ENCODE measurements at places on chromosomes 6 and 20.

DNA sequence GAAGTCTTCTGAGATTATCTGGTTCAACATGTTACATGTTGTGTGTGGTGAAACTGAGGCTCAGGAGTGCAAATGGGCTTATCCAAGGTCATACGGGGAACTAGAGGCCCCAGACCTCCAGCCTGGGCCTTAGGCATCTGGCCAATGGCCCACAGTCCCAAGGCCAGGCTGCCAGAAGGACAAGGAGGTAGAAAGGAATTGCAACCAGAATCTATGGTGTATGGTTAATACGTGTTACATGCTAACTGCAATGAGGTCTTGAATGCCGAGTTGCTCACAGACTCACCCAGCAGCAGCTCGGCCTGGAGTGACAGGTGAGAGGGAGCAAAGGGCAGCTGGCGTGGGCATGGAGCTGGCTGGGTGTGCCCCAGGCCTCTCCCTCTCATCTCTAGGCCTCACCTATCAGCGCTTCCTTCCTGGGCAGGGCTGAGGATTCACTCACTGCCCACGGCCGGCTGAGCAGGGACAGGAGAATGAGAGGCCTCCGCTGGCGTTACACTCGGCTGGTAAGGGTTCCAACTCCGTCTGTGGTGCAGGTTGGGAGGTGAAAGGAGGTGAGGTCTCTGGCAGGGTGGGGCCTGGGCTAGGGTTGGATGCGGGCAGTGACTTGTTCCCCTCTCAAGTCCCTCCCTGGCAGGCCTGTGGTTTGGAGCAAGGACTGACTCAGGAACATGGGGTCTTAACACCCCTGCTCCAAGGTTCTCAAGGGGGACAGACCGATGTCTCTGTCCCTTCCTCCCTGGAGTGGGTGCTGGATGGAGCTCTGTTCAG is at the start of gene TLDC2:
TLDC2 (plus strand) TSS at position 437 of the 771 bp plus-strand sequence; CDS start at position 474, 37 bp downstream.
- H3K36me3 ChIP-seq: peaks cover 3% of the 10 kb centered on the region
- H3K4me3 ChIP-seq: no peak within 1 kb of the TSS
- no peaks in the 10 kb centered on the region for H3K27me3 ChIP-seq
- no peak for DNase-seq
- no peak within 1 kb of the TSS for H3K27ac ChIP-seq
- H3K4me1 ChIP-seq: peaks cover 10% of the 10 kb centered on the region

DNA sequence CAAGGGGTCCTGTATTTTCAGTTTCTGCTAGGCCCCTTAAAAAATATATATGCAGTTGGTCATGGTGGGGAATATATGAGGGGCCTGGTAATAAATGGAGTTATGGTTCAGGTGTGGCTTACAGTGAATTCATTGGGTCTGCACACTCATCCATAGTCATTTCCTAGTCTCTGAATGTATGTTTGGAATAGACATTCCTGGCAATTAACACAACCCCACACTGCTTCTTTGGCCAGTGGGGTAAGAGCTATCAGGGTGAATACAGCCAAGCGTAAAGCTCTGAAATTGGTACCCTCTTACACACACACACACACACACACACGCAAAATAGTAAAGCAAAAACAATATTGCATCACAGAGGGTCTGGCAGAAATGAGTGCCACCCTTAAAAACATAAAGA is 56.5 kb downstream of the QRSL1 start:
- H3K36me3 ChIP-seq: no peaks in the 10 kb centered on the region
- H3K4me3 ChIP-seq: no peak overlapping the region
- H3K27me3 ChIP-seq: peaks cover 21% of the 10 kb centered on the region
- no peak overlapping the region for H3K27ac ChIP-seq

DNA sequence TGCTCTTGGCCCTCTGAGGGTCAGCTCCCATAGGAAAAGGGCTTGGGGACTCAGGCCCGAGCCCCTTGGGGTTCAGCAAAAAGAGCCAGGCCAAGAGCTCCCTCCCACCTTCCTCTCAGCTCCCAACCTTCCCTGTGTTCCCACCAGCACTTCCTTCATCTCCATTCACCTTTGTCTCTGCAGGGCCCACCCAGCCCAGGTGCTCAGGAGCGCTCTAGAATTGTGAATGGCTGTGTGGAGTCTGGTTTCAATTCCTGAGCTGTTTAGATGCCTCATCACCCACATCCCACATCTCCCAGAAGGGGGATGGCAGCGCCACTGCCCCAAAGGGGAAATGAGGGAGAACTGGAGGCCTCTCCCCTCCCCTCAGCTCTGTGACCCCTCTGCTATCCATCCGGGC is 7.7 kb downstream of the GRM4 start:
- H3K36me3 ChIP-seq: peaks cover 5% of the 10 kb centered on the region
- H3K4me3 ChIP-seq: no peak overlapping the region
- no peak for DNase-seq
- H3K4me1 ChIP-seq: peaks cover 6% of the 10 kb centered on the region
- H3K27ac ChIP-seq: no peak overlapping the region
- peaks cover 81% of the 10 kb centered on the region for H3K27me3 ChIP-seq

DNA sequence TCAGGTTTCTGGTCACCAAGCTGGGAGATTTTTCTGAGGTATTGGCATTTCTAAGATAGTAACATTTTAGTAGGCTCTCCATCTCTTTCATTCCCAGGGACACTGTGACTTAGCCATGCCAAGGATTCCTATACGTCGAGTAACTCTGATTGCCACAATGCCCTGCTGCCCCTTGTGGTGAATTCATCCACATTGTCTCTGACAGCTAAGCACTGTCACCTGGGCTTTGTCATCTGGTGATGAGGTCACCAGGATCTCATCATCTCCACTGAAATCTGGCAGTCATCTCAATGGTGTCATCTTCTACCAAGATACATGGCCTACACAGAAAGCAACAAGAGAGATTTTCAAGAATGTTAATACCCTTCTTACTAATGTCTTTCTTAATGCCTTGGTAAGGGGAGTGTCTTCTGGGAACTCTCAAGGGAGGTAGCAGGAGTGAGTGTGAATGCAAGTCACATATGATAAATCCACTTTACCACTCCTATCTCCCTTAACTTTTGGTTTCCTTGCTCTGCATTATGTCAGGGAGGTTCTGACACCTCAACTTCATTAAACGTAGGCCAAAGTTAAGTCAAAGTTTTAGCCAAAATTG is 246.7 kb downstream of the CD109 start:
- no peak overlapping the region for H3K4me3 ChIP-seq
- no peaks in the 10 kb centered on the region for H3K27me3 ChIP-seq
- H3K27ac ChIP-seq: no peak overlapping the region
- no peak for DNase-seq
- H3K36me3 ChIP-seq: no peaks in the 10 kb centered on the region

DNA sequence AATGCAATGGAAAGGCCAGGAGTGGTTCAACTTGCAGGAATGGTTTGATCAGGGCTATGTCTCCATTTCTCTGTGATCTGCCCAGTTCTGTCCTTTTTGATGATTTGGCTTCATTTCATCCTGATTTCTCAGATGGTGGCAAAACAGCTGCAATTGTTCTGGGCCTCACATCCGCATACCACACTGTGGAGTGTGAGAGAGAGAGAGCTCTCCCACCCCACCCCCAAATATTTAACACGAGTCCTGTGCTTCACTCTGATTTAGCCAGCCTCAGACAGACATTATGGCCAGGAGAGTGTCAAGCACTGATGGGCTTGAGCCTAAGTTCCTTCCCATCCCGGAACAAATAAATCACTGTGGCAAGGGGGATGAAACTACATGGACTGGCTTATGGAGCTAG is 284.6 kb downstream of the CDC5L start:
- H3K4me1 ChIP-seq: peaks cover 6% of the 10 kb centered on the region
- no peak for DNase-seq
- H3K4me3 ChIP-seq: no peak overlapping the region
- H3K36me3 ChIP-seq: no peaks in the 10 kb centered on the region

DNA sequence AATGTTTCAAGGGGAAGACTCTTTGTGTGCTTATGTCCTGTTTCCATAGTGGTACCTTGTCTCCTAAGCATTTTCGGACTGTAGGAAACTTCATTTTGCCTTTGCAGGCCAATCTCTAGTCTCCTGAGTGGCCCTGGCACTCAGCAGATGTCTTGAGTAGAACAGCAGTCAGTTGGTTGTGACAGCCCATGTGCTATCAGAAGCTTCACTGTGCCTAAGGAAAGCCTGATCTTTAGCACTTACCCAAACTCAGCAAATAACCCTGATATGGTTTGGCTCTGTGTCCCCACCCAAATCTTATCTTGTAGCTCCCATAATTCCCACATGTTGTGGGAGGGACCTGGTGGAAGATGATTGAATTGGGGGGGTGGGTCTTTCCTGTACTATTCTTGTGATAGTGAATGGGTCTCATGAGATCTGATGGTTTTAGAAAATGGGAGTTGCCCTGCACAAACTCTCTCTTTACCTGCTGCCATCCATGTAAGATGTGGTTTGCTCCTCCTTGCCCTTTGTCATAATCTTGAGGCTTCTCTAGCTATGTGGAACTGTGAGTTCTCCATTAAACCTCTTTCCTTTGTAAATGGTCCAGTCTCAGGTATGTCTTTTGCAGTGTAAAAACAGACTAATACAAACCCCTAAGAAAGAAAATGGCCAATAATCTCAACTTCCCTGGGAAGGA is 15.9 kb upstream of the SRPK1 start:
- no peaks in the 10 kb centered on the region for H3K27me3 ChIP-seq
- H3K4me3 ChIP-seq: no peak overlapping the region
- no peak overlapping the region for H3K27ac ChIP-seq
- no peak for DNase-seq
- H3K36me3 ChIP-seq: peaks cover 5% of the 10 kb centered on the region

DNA sequence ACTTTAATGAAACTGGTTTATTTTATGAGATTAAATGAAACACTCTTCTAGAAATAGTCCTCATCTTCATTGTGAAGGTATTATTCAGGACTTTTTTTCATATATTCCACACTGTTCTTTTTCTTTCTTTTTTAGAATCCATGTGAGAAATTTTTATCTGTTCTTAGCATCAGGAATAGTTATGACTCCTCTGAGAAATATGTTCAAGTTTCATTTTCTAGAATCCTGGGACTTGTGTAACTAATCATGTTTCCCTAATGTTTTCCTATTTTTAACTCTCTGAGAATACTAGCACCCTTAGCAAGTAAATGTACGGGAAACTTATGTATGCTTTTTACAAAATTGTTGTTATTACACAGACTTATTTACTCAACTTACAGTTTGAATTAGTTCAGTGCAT is 407.8 kb downstream of the CBLN4 start:
- no peaks in the 10 kb centered on the region for H3K4me1 ChIP-seq
- no peaks in the 10 kb centered on the region for H3K27me3 ChIP-seq
- H3K4me3 ChIP-seq: no peak overlapping the region
- DNase-seq: no peak

DNA sequence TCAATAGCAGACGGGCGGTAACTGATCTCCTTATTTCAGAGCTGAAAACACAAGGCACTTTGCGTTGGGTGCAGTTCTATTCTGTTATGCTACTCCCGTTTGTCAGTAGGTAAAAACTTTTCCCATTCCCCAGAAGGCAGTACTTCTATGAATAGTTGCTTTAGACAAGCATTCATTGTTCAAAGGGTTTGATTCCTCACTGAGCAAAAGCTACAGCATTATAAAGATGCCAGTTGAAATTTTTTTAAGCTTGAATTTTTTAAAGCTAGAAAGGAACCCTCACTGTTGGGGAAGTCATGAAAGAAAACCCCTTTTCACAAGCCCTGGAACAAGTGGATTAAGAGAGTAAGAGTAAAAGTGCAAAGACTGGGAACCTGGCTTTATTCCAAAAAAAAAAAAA is 42.3 kb downstream of the FUT9 start:
- H3K36me3 ChIP-seq: no peaks in the 10 kb centered on the region
- H3K4me1 ChIP-seq: no peaks in the 10 kb centered on the region
- H3K4me3 ChIP-seq: no peak overlapping the region
- no peak overlapping the region for H3K27ac ChIP-seq
- H3K27me3 ChIP-seq: no peaks in the 10 kb centered on the region

GRCh38 chr20:22586645-22587310 is 2.4 kb upstream of the FOXA2 start:
- no peak overlapping the region for H3K4me3 ChIP-seq
- no peak overlapping the region for H3K27ac ChIP-seq
- no peaks in the 10 kb centered on the region for H3K4me1 ChIP-seq
- H3K36me3 ChIP-seq: no peaks in the 10 kb centered on the region
- no peak for DNase-seq

- H3K27ac ChIP-seq: no peak overlapping the region
- H3K4me1 ChIP-seq: no peaks in the 10 kb centered on the region
- H3K36me3 ChIP-seq: no peaks in the 10 kb centered on the region
- DNase-seq: no peak
- no peak overlapping the region for H3K4me3 ChIP-seq
- H3K27me3 ChIP-seq: peaks cover 12% of the 10 kb centered on the region
Measured at GRCh38 chr6:21855811-21856455, 262.4 kb downstream of the SOX4 start.

DNA sequence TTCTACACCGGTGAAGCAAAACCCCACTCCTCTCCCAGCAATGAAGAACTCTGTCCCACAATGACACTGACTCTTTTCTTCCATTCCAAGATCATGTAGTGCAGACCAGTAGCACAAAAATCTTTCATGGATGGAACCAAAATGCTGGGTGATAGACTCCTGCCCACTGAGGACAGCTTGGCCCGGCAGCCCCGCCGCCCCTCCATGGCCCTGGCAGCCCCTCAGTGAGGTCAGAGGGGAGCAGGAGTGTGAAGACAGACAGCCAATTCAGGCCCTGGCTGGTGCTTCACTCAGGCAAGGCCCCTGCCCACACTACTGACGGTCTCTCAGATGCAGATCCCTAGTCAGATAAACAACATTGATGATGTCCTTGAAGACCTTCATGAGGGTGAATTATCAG is 131.9 kb upstream of the SYNDIG1 start:
- peaks cover 2% of the 10 kb centered on the region for H3K36me3 ChIP-seq
- DNase-seq: no peak
- peaks cover 15% of the 10 kb centered on the region for H3K27me3 ChIP-seq
- no peaks in the 10 kb centered on the region for H3K4me1 ChIP-seq
- H3K4me3 ChIP-seq: no peak overlapping the region
- no peak overlapping the region for H3K27ac ChIP-seq

DNA sequence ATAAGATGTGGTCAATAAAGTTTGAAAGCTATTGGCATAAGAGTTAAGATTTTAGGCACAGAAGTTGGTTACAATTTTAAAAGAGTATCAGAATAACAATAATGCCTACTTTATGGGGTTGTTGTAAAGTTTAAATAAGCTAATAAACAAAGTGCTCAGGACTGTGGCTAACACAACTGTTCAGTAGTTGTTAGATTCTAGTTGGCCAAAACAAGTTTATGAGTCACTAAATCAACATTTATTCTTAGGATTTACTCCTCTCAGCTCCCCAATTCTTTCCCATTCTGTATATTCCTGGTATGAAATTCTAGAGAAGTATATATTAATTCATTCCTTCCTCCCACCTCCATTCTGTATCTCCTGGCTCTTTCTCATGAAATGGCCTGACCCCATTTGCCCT is 14.5 kb downstream of the RMND1 start:
- H3K4me3 ChIP-seq: no peak overlapping the region
- DNase-seq: no peak
- H3K27me3 ChIP-seq: no peaks in the 10 kb centered on the region
- peaks cover 15% of the 10 kb centered on the region for H3K4me1 ChIP-seq
- H3K27ac ChIP-seq: no peak overlapping the region

GRCh38 chr6:27894839-27895762 is 17.1 kb downstream of the OR2B2 start:
- H3K36me3 ChIP-seq: no peaks in the 10 kb centered on the region
- H3K4me1 ChIP-seq: peaks cover 21% of the 10 kb centered on the region
- no peak overlapping the region for H3K4me3 ChIP-seq
- no peaks in the 10 kb centered on the region for H3K27me3 ChIP-seq
- peak; percentile 44 for DNase-seq
- H3K27ac ChIP-seq: no peak overlapping the region

- no peak for DNase-seq
- no peak overlapping the region for H3K27ac ChIP-seq
- H3K36me3 ChIP-seq: no peaks in the 10 kb centered on the region
- no peak overlapping the region for H3K4me3 ChIP-seq
Measured at GRCh38 chr6:40744835-40745234, 157.7 kb upstream of the LRFN2 start.

All from T-helper 17 cell (primary cell).